ENCODE measurements at places on chromosomes 11 and 22.

- DNase-seq = no peak
Observed at GRCh38 chr22:27420817-27421361, 380.7 kb downstream of the MN1 start.

DNA sequence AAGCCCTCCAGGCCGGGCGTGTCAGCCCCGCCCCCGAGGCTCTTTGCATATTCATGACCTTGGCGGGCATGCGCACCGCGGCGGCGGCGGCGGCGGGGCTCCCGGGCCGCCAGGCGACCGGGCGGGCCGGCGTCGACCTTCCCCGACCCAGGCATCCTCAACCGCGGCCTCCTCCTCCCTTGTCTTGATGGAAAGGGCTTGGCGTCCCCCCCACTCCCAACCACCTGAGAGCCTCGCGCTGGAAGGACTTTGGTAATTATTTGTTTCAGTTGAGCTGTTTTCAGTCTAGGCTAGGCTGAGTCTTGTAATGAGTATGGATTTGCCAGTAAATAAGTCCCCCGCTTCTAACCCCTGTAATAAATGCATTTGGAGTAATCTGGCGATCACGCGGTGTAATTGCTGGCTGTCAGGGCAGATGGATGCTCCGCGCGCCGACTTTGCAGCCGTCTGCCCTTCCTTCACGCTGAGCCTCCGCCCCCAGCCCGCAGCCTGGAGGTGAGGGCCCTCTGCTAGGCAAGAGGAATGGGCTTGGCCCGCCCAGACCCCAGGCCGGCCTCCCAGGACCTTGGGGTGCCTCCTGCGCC lies 25.2 kb downstream of the FLRT1 start:
- DNase-seq = no peak

- no peak for DNase-seq
Observed at GRCh38 chr22:44396021-44396726, 83.4 kb upstream of the SHISAL1 start.

GRCh38 chr11:86103808-86104207 lies 34.9 kb upstream of the PICALM start:
- no peak for DNase-seq

DNA sequence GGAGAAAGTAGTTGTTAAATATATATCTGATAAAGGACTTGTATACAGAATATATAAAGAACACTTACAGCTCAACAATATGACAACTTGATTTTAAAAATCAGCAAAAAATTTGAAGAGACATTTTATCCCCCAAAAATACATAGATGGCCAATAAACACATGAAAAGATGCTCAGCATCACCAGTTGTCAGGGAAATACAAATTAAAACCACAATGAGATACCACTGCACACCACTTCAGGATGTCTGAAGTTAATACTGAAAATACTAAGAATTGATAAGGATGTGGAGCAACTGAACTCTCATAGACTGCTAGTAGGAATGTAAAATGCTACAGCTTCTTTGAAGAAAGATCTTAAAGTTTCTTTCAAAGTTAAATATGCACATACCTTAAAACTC lies 49.2 kb downstream of the KREMEN1 start:
- no peak for DNase-seq

DNA sequence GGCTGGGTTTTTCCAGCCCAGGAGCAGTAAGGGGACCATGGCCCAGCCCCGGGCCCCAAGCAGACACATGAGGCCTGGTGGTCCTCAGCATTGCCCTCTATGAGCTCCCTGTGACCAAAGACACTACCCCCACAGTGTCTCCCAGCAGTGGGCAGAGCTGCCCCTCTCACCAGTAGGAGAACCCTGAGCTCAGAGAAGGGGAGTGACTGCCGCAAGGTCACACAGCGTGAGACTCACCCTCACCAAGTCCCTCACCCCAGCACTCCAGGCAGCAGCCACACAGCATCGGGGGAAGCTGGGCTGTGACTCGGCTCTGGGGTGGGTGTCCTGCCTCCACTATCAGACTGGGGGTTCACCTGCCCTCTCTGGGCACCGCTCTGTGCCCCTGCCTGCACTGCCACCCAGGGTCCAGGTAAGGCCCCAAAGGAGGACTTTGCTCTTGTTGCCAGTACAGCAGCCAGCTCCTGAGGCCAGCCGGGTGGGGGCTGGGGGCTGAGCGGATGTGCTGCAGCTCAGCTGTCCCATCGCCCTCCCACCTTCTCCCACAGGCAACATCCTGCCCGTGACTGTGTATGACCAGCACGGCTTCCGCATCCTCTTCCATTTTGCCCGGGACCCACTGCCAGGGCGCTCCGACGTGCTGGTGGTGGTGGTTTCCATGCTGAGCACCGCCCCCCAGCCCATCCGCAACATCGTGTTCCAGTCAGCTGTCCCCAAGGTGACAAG lies 7.9 kb upstream of the SH3BP1 start:
- no peak for DNase-seq

GRCh38 chr22:50185375-50186087 lies at the start of gene TRABD:
TSS of gene TRABD (plus strand) at chr22:50185913. CDS start at chr22:50193061, 7,148 bp downstream.
- peak; percentile 88 for DNase-seq

- DNase-seq = no peak
Observed at GRCh38 chr11:108774037-108774730, 109.3 kb downstream of the DDX10 start.

- DNase-seq = no peak
Observed at GRCh38 chr11:66840317-66841091, 2.7 kb upstream of the RCE1 start.

- DNase-seq = no peak
Observed at GRCh38 chr11:134342572-134343340, 11.0 kb downstream of the GLB1L2 start.

DNA sequence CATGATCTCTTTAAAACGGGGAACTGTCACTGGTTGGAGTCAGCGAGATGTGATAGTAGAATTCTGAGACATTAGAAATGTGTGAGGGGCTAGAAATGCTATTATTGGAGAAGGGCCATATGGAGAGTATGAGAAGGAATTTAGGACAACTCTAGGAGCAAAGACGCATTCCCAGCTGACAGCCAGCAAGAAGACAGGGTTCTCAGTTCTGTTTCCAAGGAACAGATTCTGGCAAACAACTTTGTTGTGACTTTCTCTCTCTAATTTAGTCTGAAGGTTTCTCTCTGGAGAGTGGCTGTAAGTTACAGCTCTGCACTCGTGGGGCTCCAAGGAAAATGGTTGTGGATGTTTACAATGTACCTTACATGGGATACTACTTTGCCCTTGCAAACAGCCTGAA lies 876.3 kb downstream of the FAM181B start:
- DNase-seq = no peak

GRCh38 chr11:128174465-128175291 lies 412.7 kb downstream of the ETS1 start:
- no peak for DNase-seq

DNA sequence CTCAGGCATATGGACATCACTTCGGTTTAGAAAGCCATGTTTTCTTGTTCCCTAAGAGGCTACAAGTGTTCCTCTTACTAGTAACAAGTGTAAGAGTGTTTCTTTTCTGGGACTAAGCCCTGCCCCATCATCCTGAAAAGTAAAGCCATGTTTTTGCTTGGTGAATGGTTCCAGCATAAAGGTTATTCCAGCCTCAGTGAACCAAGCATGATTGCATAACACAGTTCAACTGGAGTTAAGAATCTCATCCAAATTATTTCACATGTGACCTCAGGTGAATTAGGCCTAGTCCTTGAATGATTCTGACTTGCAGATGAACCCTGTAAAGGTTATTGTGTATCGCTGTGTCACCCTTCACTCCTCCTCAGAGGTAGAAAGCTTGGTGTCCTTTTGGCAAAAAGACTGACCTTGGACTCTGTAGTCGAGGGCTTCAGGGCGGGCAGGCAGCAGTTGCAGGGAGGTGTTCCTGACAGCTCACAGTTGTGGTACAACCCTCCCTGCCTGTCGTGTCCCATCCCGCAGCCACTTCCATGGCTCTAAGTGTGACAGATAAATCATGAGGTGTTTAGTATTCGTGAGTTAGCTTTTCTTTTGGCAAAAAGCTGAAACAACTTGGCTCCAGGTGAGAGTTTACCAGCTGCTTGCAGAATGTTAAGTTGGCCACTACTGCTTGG lies 321.8 kb downstream of the CADM1 start:
- no peak for DNase-seq

DNA sequence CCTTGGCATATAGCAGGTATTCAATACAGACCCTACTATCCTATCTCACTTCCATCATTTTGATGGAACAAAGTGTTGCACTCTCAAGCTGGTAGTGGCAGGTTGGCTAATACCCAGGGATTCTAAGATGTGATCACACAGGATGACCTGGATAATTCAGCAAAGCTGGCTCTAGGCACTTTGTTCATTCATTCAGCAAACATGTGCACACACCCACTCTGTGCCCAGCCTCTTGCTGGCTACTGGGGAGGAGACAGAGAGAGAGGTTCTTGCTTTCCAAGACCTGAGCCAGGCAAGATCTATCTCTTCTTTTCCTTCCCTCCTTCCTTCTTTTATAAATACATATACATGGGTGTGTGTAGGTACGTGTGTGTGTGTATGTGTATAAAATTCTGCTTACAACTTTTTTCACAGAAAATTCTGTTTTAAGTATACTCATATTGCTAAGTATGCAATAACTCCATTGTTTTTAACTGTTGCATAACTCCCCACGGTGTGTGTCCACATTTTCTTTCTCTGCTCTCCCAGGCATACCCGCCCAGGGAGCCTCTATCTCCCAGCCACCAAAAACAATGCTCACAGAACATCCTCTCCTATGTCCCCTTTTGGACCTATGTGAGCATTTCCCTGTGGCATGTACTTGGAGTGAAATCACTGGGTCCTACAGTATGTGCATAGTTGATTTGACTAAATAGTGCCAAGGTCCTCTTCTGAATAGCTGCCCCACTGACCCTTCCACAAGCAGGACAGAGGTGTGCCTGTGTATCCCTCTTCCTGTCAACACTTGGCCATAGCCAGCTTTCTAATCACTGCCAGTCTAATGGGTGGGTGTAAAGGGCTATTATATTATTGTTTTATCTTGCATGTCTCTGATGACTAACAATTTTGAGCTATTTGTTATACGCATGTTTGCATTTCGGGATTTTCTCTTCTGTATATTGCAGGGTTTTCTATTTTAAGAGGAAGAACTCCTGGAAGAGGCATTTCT lies 27.5 kb downstream of the CLPB start:
- no peak for DNase-seq

- DNase-seq = peak; percentile 37
Observed at GRCh38 chr22:42918500-42918899, 61.4 kb upstream of the ARFGAP3 start.

DNA sequence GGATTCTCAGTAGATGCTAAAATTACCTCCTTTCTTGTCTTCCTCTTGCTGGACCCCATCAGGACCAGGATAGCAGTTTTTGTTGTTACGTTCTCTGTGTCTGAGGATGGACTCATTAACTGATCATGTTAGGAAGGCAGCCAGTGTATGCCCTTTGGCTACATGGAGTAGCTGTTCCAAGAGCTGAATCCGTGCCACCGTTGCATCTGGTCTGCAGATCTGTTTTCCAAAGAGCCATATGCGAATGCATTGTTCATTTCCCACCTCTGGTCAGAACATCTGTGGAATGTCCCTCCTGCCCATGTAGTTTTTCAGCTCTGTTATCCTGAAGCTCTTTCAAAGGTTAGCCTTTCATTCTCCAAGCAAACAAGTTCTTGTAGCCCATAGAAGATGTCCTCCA lies 188.4 kb downstream of the SPON1 start:
- no peak for DNase-seq

- no peak for DNase-seq
Observed at GRCh38 chr11:9629064-9629463, 34.8 kb upstream of the SWAP70 start.

GRCh38 chr11:35892166-35892565 lies 51.7 kb upstream of the LDLRAD3 start:
- no peak for DNase-seq

DNA sequence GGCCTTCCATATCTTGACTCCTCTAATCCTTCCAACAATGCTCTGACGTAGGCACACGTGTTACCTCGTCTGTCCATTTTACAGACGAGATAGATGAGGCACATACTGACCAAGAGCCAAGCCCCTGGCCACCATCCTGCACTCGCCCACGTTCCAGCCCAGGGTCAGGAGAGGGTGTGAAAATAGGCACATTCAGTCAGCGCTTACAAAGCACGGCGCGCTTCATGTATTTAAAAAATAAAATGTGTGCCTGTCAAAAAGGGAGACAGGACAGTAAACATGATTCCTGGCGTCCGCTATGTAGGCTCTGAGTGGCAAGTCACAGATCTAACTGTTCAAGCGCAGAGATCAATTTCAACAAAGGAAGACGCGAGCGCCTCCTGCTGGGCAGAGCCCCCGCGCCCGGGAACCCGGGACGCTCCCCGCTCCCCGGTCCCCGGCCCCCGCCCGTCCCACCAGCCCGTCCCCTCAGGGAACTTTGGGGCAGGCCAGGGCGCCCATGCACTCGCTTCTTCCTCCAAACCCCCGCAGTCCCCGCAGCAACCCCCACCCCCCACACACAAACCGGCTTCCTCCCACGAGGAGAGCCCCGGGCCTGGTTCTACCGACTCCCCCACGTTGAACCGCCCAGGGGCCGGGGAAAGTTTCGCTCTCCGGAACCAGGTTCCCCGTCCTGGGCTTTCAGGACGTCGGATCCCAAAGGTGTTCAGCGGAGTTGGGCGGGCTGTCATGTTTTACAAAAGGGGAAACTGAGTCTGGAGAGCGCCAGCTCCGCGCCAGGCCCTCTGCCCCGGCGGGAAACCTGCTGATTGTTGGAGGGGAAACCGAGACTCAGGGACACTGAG lies 10.4 kb upstream of the C1QTNF6 start:
- DNase-seq = peak; percentile 71

DNA sequence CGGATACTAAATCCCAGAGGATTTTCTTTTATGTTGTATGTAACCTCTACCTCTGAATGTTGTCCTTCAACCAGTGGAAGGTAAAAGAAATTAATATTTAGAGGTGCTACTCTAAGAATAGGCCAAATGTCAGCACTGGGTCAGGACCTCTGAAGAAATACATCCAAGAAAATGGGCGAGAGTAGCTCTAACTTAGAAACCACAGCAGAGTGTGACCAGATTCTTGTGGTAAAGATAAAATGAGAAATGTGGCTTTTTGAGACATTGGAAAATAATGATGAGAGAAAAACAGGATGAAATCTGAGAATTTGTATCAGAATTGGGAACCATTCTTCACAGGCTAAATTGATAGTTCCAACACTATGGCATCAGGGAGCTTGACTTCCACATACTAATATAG lies 63.5 kb downstream of the CSTPP1 start:
- DNase-seq = no peak

DNA sequence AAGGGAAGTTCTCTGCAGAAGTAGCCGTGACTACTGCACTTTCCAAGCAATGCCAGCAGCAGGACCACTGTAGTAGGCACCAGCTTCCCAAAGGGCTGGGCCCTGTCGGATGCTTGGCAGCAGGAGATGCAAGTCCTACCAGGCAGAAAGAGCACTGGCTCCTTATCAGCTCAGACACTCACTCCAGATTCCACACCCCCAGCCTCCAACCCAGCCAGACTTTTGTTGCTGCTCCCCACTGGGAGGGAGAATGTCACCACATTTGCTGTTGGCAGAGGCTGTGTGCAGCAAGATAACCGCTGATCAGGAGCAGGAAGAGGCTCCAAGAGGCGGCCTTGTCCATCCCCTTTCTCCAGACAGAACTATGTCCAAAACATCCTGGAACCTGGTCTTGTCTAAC lies 118.7 kb downstream of the C11orf58 start:
- DNase-seq = no peak

GRCh38 chr11:101241160-101241795 lies 111.7 kb upstream of the PGR start:
- no peak for DNase-seq

Data from MV-4-11 (cell line).